Urinary bladder (tissue), 4 donors: ENCODE measurements at places on chromosomes 12 and 14.

DNA sequence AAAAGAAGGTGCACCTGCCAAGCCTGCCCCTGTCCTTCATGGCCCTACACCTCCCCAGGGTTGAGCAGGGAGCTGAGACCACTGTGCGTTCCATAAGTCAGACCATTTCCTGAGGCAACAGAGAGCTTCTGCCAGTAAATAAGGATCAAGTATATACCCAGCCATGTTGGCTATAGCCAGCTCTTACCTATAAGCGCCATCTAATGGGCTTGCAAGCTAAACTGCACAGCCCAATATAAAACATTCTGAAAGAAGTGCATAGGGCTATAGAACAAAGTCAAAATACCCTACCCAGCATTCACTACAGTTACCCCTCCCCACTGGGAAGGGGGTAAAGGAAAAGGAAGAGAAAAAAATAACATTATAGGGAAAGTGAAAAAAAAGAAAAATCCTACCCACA is 59.3 kb upstream of the SCAF11 start:
- DNase-seq, result no peak

DNA sequence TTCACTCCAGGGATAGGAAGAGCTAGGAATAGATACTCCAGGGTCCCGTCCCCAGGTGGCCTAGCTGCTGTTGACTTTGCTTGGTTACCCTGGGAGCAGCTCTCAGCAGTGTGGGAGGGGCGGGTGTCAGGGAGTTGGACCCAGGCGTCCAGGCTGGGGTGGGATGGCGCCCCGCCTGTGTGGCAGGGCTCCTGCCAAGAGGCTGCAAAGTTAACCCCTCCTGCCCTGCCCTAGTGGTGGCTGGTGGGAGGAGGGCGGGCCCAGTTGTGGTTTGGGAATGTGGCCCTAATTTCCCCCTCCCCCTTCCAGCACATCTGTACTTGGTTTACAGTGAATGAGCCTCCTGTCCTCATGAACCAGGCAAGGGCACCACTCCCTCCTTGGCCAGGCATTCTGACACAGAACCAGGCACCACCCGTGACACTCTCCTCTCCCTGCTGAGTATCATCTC is 1.7 kb upstream of the RARG start:
- no peak for DNase-seq

- DNase-seq, result no peak
These were observed 11.4 kb upstream of the DNAL1 start for GRCh38 chr14:73633116-73634010.

DNA sequence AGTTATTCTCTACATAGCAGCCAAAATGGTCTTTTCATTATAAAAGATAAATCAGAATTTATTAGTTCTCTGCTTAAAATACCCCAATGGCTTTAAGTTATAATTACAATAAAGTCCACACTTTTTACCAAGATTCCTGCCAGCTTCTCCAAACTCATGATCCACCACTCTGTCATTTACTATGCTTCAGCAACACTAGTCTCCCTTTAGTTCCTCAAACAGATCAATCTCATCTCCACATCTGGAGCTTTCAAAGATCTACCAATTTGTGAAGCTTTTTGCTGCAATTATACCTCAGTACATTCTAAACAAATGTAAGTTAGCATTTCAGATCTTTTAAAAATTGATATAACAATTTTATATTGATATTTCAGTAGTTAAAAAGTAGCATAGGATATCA is 24.9 kb downstream of the CATSPERB start:
- DNase-seq, result no peak

DNA sequence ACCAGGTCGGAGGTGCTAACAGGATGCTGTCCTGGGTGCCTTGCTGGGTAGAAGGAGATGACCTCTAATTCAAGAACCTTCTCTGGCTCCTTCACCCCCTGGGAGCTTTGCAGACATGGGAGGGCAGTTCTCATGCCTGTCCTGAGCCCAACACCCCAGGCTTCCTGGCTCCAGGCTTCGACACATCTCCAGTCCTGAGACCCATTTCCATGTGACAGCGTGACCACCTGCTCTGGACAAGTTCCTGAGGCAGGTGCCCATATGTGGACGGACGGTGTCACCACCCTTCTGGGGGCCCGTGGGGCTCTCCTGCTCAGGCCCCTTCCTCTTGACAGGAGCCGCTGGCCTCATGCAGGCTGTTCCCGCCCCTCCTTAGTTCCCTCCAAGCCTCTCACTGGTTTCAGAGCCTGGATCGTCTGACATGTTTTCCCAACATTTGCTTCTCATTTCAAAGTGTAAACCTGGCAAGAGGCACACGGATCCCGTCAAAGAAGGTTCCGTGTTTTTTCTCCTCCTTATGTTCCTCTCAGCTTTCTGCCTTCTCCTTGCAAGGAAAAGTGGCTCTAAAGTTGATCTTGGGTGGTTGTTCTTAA is 291.9 kb upstream of the RTL1 start:
- DNase-seq, result no peak
